ENCODE measurements at places on chromosomes 3 and 15.

GRCh38 chr3:36206956-36207580 is 173.2 kb upstream of the STAC start:
- DNase-seq, result no peak

- DNase-seq, result no peak
Measured at GRCh38 chr3:100093831-100094230, 20.5 kb downstream of the FILIP1L start.

GRCh38 chr3:6737630-6738029 is 123.3 kb upstream of the GRM7 start:
- no peak for DNase-seq

GRCh38 chr3:109114746-109115145 is 3.2 kb downstream of the MORC1 start:
- no peak for DNase-seq

GRCh38 chr15:41958002-41958420 is 14.3 kb downstream of the EHD4 start:
- DNase-seq, result no peak

DNA sequence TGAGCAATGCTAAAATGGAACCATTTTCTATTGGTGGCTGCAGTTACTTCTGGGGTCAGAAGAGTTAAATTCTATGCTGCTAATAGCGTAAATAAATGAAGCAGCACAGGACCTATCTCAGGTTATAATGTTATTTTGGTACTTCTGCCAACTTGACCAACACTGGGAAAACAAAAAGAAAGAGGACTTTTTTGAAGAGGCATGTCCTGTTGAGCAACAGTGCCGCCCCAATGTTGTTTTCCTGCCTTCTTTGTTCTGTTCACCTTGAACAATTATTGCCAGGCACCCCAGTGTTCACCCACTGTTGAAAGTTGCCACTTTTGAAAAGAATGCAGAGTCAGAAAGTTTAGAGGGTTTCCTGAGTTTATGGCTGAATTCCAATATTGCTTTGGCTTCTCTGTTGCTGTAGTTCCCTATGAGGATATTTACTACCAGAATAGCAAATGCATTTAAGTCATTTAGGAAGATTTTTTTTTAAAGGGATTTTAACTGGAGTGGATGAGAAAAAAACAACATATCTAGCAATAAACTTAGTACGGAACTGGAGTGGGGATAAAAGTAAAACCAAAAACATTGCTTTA is 679.0 kb upstream of the DPPA4 start:
- DNase-seq, result no peak

DNA sequence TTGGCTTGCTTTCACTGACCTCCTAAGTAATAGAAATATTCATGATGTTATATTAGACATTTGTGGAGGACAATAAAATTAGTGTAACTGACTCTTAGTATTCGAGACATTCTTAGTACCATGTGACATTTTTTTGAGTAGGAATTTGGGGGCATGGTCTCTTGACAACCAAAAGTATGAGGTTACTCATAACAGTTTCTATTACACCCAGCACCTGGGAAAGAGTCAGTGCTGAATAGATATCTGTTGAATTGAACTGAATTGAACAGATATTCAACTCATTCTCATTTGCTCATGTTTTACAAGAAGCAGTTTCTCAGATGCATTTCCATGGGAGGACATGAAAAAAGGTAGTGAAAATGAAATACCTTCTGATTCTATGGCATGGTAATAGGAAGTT is 84.4 kb downstream of the CMSS1 start:
- DNase-seq, result no peak

DNA sequence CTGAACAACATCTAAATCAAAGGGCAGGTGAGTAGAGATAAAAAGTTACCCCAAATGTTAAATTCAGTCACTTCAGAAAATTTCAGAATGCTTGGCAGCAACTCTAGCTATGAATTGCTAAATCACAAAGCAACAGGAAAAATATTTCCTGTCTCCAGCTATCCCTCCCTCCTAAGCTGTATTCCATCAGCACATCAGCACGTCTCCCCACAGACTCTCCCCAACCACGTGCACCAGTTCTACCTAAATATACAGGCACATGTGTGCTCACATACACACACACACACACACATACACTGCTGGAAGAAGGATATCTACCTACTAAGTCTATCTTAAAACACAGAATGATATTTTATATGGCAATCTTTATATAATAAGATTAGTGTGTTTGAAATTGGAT is 177.1 kb upstream of the ARHGEF26 start:
- no peak for DNase-seq

GRCh38 chr3:31314258-31314657 is 218.5 kb upstream of the STT3B start:
- DNase-seq, result no peak

- peak; percentile 60 for DNase-seq
Measured at GRCh38 chr3:10926811-10927521, 65.6 kb upstream of the SLC6A1 start.

DNA sequence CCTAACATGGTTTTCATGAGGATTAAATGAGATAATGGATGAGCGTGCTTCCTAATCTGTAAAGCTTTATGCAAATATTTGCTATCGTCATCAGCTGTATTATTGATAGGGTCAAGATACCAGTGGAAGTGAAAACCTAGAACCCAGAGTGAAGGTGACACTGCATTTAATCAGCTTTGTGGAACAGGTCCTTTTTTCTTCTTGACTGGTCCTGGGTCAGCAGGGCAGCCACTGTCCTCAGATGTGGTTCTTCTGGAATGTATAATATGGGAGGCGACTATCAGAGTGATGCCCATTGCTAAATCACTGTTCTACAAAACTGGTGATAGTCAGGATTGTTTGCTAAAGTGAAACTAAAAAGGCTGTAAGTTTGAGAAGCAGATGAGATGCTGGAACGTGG is 41.4 kb downstream of the SORD start:
- no peak for DNase-seq

DNA sequence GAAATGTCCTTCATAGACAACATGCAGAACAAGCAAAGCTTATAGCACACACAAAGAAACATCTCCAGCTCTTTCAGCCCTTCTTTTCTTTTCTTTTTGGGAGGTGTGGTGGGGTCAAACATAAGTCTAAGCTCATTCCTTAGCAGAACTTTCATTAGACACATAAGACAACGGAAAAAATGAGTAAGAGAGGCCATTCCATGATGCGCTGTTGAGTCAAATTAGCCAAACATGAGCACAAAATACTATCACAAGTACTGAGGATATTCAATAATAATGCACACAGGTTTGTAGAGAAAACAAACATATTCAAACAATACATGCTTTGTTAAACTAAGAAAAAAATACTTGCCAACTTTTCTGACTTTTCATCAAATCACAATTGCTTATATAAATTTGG is 83.0 kb downstream of the PLOD2 start:
- DNase-seq, result no peak

DNA sequence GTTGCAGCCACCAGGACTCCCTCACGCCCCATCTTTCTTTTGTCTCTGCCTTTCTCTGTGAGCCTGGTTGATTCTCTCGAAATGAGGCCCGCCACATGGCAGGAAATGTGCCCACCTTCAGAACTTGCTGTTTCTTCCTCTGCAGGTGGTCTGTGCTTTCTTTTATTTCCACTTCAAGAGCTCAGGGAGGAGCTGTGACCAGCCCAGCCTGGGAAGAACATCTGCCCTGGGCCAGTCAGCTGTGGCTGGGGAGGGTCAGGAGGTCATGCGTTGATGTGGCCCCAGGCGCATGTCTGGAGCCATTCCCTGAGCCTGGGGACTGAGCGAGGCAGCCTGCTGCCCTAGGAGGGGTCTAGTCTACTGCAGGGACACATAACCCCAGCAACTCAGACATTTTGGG is 8.0 kb downstream of the FBLN2 start:
- no peak for DNase-seq

GRCh38 chr3:196519718-196520082 is 4.6 kb upstream of the SMCO1 start:
- no peak for DNase-seq

DNA sequence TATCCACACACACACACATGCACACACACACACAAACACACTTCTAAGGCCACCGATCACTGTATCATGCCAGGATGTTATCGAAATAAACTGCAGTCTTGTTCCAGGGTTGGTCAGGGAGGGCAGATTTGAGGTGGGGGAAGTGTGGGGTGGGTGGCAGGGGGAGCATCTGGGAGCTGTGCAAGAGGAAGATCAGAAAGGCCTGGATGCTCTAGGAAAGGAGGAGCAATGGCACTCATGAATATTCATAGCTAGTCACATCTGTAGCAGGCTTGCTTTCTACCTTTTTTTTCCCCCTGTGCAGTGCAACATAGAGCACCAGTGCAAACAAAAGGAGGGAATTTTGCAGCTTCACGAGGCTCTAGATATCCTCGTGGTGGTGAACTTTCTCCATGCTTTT is 84.9 kb downstream of the MEIS2 start:
- no peak for DNase-seq

DNA sequence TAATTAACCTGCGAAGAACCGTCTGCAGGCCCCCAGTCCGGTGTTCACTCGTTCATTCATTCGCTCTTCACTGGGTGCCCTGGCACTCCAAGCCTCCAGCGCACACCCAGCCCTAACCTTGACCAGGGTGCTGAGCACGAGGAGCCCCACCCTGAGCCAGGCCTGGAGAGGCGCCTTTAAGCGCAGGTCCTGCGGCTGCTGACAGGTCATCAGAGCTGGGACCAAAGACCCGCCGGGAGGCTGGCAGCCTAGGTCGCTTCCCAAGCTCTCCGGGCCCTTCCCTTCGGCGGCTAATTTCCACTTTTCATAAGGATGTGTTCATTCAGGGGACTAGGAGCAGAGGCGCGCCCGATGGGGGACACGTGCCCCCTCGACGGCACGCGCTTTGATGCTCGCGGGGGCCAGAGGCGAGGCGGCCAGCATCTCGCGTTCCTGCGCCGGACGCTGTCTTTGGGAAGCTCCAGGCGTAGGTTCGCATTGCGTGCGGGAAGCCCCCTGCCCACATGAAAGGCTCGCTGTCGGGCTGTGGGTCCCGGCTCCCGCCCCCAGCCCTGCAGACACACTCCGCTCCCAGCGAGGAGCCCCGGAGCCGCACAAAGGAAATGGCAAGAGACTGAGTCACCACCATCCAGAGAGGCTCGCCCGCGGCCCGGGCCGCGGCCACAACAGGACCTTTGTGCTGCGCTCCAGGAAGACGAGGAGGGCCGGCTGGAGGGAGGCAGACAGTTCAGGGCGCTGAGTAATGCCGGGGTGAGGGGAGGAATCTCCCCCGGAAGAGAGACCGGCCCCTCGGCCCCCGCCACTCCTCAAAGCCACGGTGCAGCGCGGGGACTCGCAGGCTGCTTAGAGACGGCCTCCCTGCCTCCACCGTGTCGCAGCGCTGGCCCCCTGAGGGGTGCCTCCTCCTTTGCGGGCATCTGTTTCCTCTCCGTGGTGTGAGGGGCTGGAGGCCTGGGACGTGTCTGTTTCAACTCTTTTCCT is 266.4 kb upstream of the HES1 start:
- DNase-seq, result peak; percentile 79

DNA sequence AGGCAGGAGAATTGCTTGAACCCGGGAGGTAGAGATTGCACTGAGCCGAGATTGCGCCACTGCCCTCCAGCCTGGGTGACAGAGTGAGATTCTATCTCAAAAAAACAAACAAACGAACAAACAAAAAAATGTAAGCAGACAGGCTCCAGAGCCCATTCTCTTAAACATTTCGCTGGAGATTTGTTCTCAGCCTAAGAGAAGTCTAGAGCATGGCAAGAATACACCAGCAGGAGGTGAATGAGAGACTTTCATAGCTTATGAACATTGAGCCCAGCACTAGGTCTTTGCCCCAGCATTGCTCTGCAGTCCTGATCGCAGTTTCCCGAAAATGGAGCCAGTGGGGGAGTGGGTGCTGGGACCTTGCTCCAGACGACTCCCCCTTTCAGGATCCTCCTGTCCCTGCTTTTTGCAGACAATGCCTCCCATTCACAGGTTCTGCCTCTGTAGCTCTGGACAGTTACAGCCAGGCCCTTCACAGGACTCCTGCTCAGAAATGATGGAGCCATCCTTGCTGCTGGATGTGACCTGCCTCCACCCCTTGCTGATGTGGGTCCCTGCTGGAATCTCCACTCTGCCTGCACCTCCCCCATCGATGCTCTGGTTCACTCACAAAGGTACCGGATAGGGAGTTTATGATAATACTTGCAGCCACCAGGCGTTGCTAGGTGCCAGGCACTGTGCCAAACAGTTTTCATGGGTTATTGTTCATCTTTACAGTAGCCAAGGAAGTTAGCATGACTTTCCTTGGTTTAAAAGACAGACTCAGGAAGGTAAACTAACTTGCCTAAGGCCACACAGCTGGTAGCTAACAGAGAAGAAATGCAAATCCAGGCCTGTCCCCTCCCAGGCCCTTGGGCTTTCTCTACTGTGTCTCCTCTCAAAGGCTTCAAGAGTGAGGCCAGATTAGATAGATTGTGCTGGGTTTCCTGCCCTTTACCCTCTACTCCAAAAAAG is 329.7 kb upstream of the TLE3 start:
- DNase-seq, result no peak

GRCh38 chr3:156628836-156629618 is 45.4 kb upstream of the TIPARP start:
- DNase-seq, result no peak

DNA sequence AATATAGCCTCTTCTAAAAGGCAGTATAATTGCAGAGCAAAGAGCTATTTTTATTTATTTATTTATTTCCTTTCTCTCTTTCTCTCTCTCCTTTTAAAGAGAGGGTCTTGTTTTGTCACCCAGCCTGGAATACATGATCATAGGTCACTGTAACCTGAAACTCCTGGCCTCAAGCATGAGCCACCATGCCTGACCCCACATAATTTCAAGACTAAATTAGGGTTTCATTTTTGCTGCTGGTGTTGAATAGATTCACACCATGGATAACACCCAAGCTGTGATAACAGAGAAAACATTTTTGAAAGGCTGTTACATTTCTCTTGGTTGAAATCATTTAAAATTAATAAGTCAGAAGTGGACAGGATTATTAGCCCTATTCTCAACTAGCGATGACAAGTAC is 131.6 kb downstream of the LEKR1 start:
- DNase-seq, result no peak

- DNase-seq, result no peak
Measured at GRCh38 chr3:120370463-120370862, 21.3 kb upstream of the LRRC58 start.

DNA sequence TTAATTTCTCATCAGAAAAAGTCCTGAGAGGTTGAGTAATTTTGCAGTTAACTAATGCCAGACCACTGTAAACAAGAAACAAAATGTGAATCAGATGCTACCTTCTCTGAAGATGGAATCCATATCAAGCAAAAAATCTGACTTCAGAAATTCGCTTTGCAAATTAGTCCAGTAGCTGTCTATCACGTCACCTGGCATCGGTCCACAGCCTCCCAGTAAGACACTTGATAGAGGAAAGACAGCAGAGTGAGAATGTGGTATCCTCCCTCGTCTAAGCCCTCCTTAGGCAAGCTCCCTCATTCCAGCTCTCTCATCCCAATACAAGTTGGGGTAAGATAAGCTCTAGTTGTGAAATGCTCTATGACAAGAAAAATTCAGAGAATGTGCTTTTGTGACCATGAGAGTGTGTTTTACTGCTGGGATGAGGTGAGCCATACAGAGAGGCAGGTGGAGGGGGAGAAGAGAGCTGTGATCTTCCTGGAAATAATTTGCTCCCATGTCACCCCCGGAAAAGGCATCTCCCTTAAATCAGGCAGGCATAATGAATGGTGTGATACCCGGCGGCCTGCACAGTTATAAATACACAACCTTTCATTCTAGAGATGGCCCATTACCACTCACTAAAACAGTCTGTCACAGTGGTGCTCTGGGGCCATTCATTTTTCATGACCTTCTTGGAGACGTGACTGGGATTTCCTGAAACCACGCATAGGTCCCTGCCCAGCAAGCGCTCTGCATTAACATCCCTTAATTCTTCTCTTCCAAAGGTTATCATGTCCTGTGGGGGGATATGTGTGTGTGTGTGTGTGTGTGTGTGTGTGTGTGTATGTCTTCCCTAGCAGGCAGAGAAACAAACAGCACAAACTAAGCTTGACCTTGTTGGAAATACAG is 602.0 kb upstream of the KCNMB2 start:
- no peak for DNase-seq

Data from aorta (tissue), 5 donors.